ENCODE measurements at places on chromosomes 2 and 18.

GRCh38 chr2:215921895-215922294 is 91.5 kb downstream of the MREG start:
- no peak for DNase-seq

DNA sequence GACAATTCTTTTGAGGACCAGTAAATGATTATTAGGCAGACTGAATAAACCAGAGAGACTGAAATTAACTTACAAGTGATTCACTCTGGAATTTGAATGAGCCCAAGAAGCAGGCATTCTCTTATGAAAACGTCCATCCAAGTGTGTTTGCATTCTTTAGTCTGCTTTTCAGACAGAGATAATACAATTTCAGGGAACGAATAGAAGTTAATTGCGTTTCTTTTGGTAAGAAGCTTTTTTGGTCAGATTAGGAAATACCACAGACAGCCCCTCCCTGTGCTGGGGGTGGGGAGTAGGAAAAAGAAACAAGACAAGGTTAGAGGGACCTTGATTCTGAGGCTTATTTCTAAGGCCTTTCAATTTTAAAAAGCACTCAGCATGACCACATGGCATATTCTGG is 874.4 kb downstream of the SUCLG1 start:
- no peak for DNase-seq

DNA sequence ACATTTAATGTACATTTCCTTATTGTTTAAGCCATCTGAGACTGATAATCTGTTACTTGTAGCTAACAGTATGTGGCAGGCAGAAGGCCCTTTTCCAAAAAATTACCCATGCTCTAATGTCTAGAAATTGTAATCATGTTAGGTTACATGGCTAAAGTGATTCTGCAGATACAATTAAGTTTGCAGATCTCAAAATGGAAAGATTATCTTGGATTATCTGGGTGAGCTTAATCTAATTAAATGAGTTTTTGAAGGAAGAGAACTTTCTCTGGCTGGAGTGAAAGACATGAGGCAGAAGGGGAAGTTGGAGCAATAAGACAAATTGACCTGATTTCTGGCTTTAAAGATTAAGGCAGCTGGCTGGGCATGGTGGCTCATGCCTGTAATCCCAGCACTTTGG is 76.3 kb downstream of the MBD2 start:
- DNase-seq: no peak

GRCh38 chr2:26636935-26637334 is 4.2 kb downstream of the CIB4 start:
- no peak for DNase-seq

DNA sequence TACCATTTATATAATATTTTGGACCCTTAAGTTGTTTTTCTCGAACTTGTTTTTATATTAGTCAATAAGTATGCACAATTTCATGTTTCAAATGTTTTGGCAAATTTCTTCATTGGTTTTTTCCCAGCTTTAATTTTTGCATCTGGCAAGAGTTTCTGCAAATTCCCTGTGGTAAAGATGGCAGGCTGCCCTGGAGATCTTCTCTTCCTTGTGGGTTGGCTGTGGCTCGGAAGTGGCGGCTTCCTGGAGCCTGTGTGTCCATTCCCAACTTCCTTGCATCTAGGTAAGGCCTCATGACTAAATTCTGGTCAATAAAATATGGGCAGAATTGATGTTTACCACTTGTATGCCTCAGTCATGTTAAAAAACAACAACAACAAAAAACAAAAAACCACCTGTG is 818.6 kb downstream of the EPHA4 start:
- DNase-seq: no peak

DNA sequence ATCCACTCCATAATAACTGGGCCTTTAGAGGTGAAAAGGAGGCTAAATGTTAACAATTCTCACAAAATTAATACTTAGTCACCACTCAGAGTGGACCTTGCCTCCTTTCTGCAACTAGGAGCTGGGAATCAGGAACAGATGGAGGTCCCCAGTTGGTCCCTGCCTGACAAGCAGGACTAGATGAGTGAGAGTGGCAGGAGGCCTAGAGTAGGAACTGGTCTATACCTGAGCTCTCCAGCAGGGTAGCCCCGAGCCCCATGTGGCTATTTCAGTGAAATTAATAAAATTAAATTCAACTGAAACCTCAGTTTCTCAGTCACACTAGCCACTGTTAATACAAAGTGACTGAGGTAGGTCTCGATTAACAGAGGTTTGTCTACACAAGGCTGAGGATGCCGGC is 150.5 kb downstream of the MYO5B start:
- DNase-seq: no peak

- DNase-seq: no peak
Observed at GRCh38 chr2:241201445-241202267, 13.2 kb downstream of the ANO7 start.

DNA sequence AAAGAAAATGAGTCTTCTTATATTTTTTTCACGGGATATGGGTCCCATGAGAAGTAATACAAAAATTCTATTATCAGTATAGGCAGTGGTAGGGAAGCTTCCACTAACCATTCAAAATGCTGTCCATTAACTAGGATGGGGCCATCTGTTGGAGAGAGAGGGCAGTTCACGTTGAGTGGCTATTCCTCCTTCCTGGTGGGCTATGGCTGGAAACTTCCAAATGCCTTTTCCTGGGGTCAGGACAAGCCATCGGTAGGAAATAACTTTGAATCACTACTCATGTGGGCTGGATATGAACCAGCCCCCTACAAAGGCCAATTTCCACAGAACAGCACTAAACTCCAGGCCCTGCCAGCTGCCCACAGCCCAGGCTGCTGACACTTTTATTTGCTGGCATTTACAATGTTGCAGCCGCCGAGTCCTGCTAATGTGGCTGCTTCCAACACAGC is 156.1 kb upstream of the HNRNPA3 start:
- DNase-seq: no peak

GRCh38 chr18:50748243-50749229 is 71.3 kb downstream of the MRO start:
- DNase-seq: no peak

DNA sequence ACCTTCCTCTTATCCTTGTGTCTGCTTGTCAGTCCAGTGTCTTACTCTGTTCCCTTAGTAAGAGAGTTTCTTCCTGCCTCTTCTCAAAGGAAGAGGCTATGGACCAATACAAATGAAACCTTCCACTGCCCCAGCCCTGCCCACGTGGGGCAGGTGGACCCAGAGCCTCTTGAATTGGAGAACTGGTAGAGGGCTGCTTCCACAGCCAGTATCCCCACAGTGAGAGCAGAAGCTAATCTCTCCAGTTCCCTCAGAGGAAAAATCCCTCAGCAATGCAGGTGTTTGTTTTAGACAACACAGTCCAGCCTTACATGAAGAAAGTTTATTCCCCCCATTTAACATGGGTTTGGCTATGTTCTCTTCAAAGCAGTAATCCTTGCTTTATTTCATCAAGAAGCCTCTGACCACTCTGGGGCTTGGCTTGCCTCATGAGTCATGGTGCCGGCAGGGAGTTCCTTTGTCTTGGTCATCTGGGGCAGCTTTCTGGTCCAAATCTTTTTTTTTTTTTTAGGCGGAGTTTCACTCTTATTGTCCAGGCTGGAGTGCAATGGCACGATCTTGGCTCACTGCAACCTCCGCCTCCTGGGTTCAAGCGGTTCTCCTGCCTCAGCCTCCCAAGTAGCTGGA is 6.5 kb upstream of the CYBRD1 start:
- no peak for DNase-seq

DNA sequence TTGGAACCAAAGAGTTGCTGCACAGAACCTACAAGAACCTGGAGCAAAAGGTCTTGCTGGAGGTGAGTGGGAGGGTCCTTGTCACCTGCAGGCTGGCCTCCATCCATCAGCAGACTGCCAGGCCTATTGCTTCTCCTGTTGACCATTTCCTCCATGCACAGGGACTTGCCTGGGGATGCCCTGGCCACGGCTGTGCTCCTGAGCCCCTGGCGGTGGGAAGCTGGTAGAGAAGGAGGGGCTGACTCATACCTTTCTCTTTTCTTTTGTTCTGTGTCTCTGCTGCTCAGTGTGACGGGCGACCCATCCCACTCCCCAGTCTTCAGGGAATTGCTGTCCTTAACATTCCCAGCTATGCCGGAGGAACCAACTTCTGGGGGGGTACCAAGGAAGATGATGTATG is 102.6 kb downstream of the DGKD start:
- no peak for DNase-seq

DNA sequence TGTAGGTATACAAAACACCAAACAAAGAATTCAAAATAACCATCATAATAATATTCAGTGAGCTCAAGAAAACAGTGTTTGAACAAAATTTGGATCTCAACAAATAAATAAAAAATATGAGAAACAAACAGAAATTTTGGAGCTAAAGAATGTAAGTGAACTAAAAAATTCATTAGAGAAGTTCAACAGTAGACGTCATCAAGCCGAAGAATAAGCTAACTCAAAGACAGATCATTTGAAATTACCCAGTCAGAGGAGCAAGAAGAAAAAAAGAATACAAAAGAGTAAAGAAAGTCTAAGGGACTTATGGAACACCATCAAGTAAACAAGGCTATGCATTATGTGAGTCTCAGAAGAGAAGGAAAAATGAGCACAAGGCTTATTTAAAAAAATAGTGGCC is 16.6 kb upstream of the SPP2 start:
- DNase-seq: no peak

DNA sequence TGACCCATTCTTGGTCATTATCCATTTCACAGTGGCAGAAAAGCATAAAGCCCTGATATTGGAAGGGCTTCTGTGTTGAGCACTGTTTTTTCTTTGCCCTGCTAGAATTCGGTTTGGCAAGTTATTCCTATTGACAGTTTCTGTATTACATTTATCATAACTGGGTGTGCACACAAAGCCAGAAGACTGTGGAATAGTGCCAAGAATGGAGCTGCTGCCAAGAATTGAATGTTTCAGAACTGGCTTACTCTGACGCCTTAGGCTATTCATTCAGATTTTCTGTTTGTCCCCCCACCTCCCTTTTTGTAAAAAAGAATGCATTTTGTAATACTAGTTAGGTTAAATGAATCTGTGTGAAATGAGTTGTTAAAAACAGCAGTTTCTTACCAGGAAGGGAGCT is 12.7 kb downstream of the KDM3A start:
- DNase-seq: no peak

DNA sequence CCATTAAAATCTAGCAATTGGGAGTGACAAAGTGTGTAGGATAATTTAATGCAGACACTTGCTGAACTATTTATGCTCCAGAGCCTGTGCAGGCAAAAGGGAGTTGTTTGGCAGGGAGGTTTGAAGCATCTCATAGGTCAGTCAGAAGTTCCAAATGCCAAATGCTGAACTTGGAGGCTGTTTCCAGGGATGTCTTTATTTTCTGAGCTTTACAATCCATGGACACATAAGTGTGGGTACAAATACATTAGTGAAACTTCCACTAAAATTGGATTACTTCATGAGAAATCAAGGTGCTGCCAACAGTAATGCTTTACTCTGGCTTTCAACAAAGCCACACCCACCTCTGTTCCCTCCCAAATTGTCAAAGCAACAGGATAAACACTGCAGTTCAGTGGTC is 422.1 kb upstream of the SETBP1 start:
- DNase-seq: no peak

GRCh38 chr18:5973099-5973498 is 77.8 kb upstream of the TMEM200C start:
- no peak for DNase-seq

GRCh38 chr2:231245249-231246094 is 47.0 kb downstream of the ARMC9 start:
- no peak for DNase-seq

GRCh38 chr2:48525269-48525943 is 4.5 kb upstream of the STON1 start:
- no peak for DNase-seq

- DNase-seq: no peak
Observed at GRCh38 chr2:215879977-215880940, 133.1 kb downstream of the MREG start.

DNA sequence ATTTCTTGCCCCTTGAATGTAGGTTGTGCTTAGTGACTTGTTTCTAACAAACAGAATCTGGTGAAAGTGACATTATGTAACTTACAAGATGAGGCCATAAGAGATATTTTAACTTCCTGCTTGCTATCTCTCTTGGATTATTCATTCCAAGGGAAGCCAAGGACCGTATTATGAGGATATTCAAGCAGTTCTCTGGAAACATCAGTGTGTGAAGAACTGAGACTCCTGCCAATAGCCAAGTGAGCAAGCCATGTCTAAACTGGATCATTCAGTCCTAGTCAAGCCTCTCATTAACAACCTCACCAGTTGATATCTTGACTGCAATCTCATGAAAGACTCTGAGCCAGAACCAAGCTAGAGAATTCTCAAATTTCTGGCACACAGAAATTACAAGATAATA is 765.1 kb upstream of the SLC8A1 start:
- DNase-seq: no peak

DNA sequence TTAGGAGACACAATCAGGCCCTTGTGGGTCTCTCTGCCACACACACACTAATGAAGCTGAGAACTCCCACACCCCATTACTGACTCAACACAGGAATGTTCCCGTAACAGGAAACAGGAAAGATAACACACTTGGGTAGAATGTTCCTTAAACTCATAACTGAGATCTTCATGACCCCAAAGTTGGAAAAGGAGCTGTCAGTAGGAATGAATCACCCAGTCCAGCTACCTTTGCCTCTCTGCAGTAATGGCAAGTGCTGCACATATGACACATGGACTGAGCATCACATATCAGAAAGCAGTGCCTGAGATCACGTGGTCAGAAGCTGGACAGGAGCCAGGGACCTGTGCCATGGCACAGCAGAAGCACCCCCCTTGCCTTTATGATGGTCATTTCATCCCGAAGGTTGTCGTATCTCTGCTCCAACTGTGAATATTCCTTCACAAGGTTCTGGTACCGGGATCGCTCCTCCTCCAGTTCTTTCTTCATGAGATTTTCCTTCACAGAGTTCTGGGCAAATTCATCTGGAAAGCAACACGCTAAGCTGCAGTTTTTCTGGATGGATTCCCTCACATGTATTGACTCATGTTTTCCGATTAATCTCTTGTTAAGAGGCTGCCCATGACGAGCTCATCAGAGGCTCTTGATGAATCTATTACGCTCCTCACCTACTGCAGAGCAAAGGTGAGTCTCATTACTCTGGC is 65.4 kb upstream of the ACAA2 start:
- no peak for DNase-seq

DNA sequence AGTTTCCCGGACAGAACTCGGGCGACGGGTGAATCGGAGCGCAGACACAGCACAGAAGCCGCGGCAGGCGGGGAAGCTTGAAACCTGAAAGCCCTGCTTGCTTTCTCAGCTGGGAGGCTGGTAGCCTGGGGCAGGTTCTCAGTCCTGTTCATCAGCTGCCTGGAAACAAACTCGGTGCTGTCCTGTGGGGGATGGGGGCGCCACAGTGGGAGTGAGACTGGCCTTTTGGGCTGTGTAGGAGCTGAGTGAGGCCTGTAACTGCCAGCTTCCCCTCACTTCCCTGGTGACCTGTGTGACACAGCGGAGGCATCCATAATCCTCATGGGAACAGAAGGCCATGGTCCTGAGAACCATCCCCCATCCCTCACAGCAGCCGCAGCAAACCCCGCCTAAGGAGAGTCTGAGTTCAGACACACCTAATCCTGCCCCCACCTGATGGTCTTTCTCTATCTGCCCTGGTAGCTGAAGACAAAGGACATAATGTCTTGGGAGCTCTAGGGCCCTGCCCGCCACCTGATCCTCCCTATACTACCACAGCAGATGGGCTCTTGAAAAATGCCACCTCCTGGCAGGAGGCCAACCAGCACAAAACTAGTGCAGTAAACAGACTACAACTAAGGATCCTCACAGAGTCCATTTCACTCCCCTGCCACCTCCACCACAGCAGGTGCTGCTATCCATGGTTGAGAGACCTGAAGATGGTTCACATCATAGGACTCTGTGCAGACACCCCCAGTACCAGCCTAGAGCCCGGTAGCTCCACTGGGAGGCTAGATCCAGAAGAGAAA is 52.7 kb upstream of the LDLRAD4 start:
- DNase-seq: no peak

GRCh38 chr18:68267583-68267982 is 447.3 kb downstream of the TMX3 start:
- no peak for DNase-seq
